Suprapubic skin (tissue), 4 donors: ENCODE measurements at places on chromosomes 4 and X. TPM values are rescaled to one million over a fixed set of nuclear protein-coding genes. Genes with fewer than 3 reads are reported as not detected.

GRCh38 chrX:9501362-9501761, 36.5 kb downstream of the TBL1X start:
- H3K27me3 ChIP-seq: no peaks in the 10 kb centered on the region
- peaks cover 11% of the 10 kb centered on the region for H3K36me3 ChIP-seq
- H3K27ac ChIP-seq: no peak overlapping the region
- DNase-seq: no peak
- no peaks in the 10 kb centered on the region for H3K4me1 ChIP-seq

DNA sequence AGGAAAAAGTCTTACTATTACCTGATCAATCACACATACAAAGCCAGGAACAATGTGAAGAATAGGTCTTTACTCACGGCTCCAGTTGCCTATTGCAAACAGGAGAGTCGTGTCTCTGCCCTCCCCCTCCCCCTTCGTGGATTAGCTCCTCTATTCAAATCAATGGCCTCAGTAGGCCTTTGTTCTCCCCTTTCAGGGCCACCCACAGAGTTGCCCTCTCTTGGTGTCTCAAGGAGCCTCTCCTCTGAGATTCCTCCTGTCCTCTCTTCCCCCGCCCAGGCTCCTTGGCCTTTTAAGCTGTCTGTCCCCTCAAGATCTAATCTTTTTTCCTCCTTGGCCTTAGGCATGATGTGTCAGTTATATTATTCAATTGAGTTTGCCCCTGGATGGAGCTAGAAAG, 107.2 kb upstream of the NALF2 start:
- H3K27me3 ChIP-seq: no peaks in the 10 kb centered on the region
- H3K4me1 ChIP-seq: no peaks in the 10 kb centered on the region
- H3K36me3 ChIP-seq: no peaks in the 10 kb centered on the region
- no peak overlapping the region for H3K27ac ChIP-seq
- H3K4me3 ChIP-seq: no peak overlapping the region
- no peak for DNase-seq

The IQCM gene
- total RNA-seq: not detected

- H3K4me3 ChIP-seq: no peak overlapping the region
- H3K27me3 ChIP-seq: no peaks in the 10 kb centered on the region
- no peak for DNase-seq
Measured at GRCh38 chr4:121185960-121186359, 21.8 kb upstream of the TNIP3 start.

The MUC7 gene
- 1.7 TPM for total RNA-seq

- H3K36me3 ChIP-seq: peaks cover 70% of the 10 kb centered on the region
- no peaks in the 10 kb centered on the region for H3K27me3 ChIP-seq
- no peak overlapping the region for H3K27ac ChIP-seq
- DNase-seq: no peak
- no peak overlapping the region for H3K4me3 ChIP-seq
Measured at GRCh38 chr4:81446634-81447033, 25.1 kb downstream of the RASGEF1B start.

DNA sequence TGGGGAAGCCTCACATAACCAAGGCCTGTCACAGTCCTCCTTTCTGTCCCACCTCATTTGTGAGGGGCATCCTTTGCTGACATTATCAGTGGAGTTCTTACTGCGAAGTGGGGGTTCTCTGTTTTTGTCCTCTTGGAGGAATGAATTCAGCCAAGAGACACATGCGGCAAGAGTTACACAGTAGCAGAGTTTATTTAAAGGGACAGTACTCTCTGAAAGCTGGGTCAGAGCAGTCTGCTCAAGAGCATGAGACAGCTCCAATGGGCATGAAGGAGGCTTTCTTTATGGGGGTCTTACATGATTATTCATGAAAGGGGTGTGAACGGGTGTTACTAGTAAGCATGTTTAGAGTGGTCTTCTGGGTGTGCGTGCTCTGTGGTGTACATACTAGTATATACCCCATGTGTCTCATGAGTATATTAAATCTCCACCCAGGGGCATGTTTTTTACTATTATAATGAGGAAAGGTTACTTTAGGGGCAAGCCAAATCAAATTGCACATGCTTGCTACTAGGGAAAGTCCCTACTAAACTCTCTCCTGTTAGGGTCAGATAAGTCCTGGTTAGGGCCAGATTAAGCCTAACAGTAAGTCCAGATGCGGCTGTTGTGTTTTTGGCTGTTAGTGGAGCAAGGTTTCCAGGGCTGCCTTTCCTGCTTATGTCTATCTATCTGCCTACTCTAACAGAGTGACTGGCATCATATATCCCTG, 19.8 kb upstream of the LGI2 start:
- H3K4me3 ChIP-seq: no peak overlapping the region
- H3K4me1 ChIP-seq: no peaks in the 10 kb centered on the region
- no peak for DNase-seq
- H3K27ac ChIP-seq: no peak overlapping the region
- no peaks in the 10 kb centered on the region for H3K36me3 ChIP-seq

DNA sequence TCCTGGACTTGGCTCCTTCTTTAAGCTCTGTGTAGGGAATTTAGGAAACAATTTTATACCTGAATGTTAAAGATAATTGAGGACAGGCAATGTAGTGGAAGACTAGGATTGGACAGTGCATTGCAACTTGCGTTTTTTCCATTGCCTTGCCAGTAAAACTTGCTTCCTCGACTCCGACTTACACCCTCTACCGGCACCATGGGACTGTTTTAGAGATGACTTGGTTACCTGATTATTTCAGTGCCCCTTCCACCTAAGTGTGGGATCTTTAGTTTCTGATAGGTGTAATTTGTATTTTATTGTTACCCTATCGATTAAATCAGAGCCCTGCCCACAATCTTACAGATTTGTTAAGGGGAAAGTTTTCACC, 1.2 kb downstream of the PRPS1 start:
- no peaks in the 10 kb centered on the region for H3K36me3 ChIP-seq
- H3K4me3 ChIP-seq: peak overlapping the region; percentile 60
- DNase-seq: no peak
- no peak overlapping the region for H3K27ac ChIP-seq
- H3K27me3 ChIP-seq: no peaks in the 10 kb centered on the region

The SPIN4 gene
- 3.1 TPM for total RNA-seq

GRCh38 chr4:20592663-20593062, 107.6 kb upstream of the PACRGL start:
- no peaks in the 10 kb centered on the region for H3K4me1 ChIP-seq
- no peak overlapping the region for H3K4me3 ChIP-seq
- no peaks in the 10 kb centered on the region for H3K27me3 ChIP-seq
- DNase-seq: no peak
- no peak overlapping the region for H3K27ac ChIP-seq

GRCh38 chr4:79854856-79855502, 218.1 kb downstream of the ANTXR2 start:
- no peak for DNase-seq
- no peak overlapping the region for H3K27ac ChIP-seq
- no peaks in the 10 kb centered on the region for H3K27me3 ChIP-seq
- peaks cover 13% of the 10 kb centered on the region for H3K4me1 ChIP-seq

The VCX gene
- not detected for total RNA-seq

- H3K27me3 ChIP-seq: peaks cover 20% of the 10 kb centered on the region
- H3K4me1 ChIP-seq: no peaks in the 10 kb centered on the region
- H3K27ac ChIP-seq: no peak overlapping the region
- no peak overlapping the region for H3K4me3 ChIP-seq
Measured at GRCh38 chr4:80216100-80216761, 18.9 kb downstream of the PRDM8 start.

The SATL1 gene
- total RNA-seq: not detected

The PRSS48 gene
- total RNA-seq: not detected

DNA sequence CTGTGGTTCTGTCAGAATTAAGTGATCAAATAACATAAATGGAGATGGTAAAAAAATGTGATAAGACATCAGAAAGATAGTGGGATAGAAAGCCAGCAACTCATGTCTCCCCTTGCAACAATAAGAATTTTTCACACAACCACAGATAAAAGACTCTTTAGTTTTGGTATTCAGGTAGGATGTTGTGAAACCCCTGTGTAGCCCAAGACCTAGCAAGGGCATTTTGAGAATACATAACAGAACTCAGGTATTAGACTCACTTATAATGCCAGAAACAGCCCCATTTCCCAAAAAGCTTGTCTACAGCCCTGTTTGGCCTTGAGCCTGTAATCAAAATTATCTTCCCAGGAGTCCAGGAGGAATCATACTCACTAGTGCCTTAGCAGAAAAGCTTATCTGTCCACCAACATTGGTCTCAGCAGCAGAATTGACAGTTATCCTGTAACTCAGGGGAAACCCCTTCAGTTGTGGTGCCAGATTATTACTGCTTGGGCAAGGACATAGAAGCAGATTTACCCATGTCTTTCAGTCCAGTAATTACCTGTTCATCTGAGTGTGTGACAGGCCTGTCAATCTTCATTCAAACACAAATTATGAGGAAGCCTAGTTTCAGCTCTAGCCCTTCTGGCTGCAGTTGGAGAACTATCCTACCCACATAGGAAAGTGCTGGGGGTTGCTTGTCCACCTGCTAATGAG, 41.0 kb upstream of the UGT2B17 start:
- no peaks in the 10 kb centered on the region for H3K4me1 ChIP-seq
- H3K27me3 ChIP-seq: no peaks in the 10 kb centered on the region
- H3K4me3 ChIP-seq: no peak overlapping the region
- DNase-seq: no peak
- H3K27ac ChIP-seq: no peak overlapping the region
- H3K36me3 ChIP-seq: no peaks in the 10 kb centered on the region

DNA sequence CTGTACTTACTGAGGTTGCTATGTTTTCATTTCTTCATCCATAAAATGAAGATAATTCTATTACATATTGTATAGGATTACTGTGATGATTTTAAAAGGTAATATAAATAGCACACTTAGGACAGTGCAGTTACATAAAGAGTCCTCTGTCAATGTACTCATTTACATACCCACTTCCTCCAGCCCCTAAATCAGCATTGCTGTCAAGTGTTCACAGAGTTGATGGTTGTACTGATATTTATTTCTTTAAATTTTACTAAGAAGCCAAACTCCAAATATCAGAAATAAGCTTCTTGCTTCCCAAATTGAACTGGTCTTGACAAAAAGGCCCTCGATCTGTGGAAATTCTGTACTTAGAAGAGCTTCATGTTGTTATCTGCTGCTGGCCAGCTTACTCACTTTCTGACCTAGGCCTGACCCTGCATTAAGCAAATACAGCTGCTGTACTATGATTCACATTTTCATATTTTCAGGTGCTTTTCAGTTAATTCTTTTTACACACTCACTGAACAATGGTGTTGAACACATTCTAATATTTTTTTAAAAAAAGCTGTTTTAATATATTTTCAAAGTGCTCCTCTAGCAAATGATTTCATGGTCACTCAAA, 259.6 kb downstream of the UNC5C start:
- H3K36me3 ChIP-seq: no peaks in the 10 kb centered on the region
- H3K4me1 ChIP-seq: no peaks in the 10 kb centered on the region
- H3K27me3 ChIP-seq: no peaks in the 10 kb centered on the region
- H3K27ac ChIP-seq: no peak overlapping the region
- DNase-seq: no peak

- H3K4me1 ChIP-seq: peaks cover 5% of the 10 kb centered on the region
- peaks cover 61% of the 10 kb centered on the region for H3K36me3 ChIP-seq
- no peaks in the 10 kb centered on the region for H3K27me3 ChIP-seq
- no peak overlapping the region for H3K4me3 ChIP-seq
- no peak for DNase-seq
Measured at GRCh38 chr4:146186596-146186995, 11.1 kb downstream of the LSM6 start.

The SAGE1 gene
- not detected for total RNA-seq

The ARAF gene
- total RNA-seq: 32.4 TPM

The TREX2 gene
- total RNA-seq: 19.3 TPM

- no peak overlapping the region for H3K27ac ChIP-seq
- H3K27me3 ChIP-seq: no peaks in the 10 kb centered on the region
- no peak overlapping the region for H3K4me3 ChIP-seq
- no peaks in the 10 kb centered on the region for H3K36me3 ChIP-seq
Measured at GRCh38 chrX:69060631-69061408, 104.4 kb downstream of the PJA1 start.

GRCh38 chrX:119189595-119189994, 46.5 kb upstream of the PGRMC1 start:
- no peaks in the 10 kb centered on the region for H3K36me3 ChIP-seq
- no peaks in the 10 kb centered on the region for H3K27me3 ChIP-seq
- no peaks in the 10 kb centered on the region for H3K4me1 ChIP-seq

DNA sequence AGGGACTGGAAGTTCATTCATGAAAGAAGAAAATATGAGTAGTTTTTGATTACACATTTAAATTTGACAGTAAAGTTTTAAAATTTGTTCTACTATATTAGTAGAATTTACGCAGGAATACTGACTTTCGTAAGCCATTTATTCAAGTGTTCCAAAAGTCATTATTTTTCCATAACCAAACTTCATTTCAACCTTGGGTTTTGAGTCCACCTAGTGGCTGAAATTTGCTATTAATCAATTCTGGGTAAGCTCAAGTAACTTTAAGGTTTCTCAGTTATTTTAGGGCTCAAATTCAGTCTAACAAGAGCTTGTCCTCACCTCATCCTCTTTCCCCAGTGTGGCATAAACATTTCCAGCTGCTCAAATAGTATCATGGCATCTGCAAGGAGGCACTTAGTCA, 175.4 kb downstream of the SH3BGRL start:
- no peaks in the 10 kb centered on the region for H3K4me1 ChIP-seq
- no peak for DNase-seq
- H3K27me3 ChIP-seq: no peaks in the 10 kb centered on the region
- no peaks in the 10 kb centered on the region for H3K36me3 ChIP-seq

DNA sequence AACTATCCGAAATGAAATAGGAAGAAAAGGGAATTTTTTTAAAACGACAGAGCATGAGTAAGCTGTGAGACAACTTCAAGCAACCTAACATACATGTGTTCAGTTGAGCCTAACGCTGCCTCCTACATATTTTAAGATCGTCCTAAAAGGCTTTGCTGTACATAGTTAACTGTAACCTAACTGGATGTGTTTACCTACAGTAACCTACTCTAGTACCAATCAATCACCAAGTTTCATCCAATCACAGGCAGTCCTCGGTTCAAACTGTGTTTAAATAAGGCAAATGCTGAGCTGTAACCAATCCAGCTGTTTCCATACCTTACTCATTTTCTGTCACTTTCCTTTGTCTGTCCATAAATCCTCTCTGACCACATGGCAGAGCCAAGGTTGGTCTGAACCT, 17.1 kb downstream of the RCHY1 start:
- no peak overlapping the region for H3K27ac ChIP-seq
- H3K4me1 ChIP-seq: peaks cover 3% of the 10 kb centered on the region
- peaks cover 18% of the 10 kb centered on the region for H3K36me3 ChIP-seq
- no peak overlapping the region for H3K4me3 ChIP-seq
- no peak for DNase-seq
- H3K27me3 ChIP-seq: no peaks in the 10 kb centered on the region

GRCh38 chr4:127210893-127211649, 421.7 kb upstream of the INTU start:
- H3K27ac ChIP-seq: peak overlapping the region; percentile 54
- peaks cover 23% of the 10 kb centered on the region for H3K4me1 ChIP-seq
- H3K27me3 ChIP-seq: no peaks in the 10 kb centered on the region
- H3K4me3 ChIP-seq: no peak overlapping the region
- no peak for DNase-seq
- no peaks in the 10 kb centered on the region for H3K36me3 ChIP-seq

DNA sequence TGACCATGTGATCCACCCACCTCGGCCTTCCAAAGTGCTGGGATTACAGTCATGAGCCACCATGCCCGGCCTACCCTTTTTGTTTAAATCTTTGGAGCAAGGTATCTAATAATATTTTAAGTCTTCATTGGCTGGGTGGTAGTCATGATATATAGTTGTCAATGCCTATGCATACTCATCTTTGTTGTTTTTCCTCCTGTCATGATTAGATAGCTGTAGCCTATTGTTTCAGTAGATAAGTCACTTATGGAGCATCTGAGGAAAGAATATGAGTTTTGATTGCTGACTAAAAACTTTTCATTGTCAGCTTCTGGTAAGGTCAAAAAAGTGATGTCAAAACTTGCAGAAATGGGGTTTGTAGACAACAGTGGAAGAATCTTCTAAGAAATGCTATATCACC, 119.8 kb downstream of the KDM6A start:
- no peak overlapping the region for H3K4me3 ChIP-seq
- peaks cover 2% of the 10 kb centered on the region for H3K4me1 ChIP-seq
- no peak overlapping the region for H3K27ac ChIP-seq
- peaks cover 5% of the 10 kb centered on the region for H3K36me3 ChIP-seq

The MAGEC2 gene
- total RNA-seq: not detected
